NCI-H1092 (cell line): ENCODE measurements at places on chromosomes 5 and 9.

- no peak for DNase-seq
Observed at GRCh38 chr9:119781886-119782285, 412.7 kb upstream of the BRINP1 start.

DNA sequence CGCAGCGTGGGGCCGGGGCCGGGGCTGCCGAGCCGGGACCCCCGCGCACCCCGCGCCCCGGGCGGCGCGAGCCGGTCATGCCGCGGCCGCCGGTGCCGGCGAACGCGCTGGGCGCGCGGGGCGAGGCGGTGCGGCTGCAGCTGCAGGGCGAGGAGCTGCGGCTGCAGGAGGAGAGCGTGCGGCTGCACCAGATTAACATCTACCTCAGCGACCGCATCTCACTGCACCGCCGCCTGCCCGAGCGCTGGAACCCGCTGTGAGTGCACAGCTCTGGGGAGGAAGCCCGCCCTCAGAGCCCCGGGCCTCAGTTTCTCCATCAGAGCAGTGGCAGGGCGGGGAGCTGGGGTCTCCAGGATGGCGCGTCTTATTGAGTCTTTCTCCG, 335 bp downstream of the GALNT12 start:
- no peak for DNase-seq

DNA sequence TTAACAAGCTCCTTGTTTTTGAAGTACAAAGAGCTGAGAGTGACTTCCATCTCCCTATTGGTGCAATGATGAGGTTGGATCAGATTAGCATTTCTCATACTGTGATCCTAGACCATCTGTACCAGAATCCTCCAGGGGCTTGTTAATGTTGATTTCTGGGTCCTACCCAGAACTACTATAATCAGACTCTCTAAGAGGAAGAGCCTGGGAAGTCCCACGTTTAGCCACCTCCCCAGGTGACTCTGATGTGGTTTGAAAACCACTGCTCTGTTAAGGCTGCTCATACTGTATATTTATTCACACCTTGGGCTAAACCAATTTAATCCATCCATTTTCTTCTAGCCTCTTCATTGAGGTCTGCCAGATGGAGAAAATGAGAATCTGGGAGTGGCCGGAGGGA, 49.6 kb upstream of the SMIM32 start:
- DNase-seq = no peak

- DNase-seq = no peak
Observed at GRCh38 chr5:146796144-146796543, 82.4 kb downstream of the PPP2R2B start.

GRCh38 chr9:1939926-1940368, 75.2 kb upstream of the SMARCA2 start:
- DNase-seq = no peak

DNA sequence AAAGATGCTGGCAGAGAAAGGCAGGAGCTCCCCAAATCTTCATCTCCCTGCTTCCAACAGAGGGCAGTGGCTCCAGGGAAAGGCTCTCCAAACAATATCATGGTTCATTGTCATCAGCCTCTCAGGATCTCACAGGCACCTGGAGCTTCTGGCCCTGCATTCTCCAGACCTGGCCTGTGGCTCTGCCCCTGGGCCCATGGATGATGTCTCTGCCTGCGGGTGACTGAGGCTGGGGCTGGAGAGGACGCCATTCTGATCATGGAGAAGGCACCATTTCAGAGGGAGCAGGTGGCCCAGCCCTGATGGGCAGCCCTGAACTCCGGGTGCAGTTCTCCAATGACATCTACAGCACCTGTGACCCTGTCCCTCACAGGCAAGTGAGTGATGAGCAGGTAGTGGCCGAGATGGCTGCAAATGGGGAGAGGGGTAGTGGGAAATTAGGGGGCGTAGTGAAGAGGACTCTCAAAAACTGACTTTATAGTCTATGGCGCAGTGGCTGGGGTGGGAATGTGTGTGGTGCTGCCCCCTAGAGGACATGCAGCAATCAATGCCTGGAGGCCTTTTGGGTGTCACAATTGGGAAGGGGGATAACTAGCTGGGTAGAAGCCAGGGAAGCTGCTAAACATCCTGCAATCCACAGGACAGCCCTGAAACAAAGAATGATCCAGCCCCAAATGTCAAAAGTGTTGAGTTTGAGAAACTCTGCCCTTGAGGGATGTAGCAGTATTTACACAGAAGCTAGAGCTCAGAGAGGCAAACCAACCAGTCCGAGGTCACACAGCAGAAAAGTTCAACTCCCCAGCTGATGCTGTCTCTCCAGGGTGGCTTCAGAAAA, 3.2 kb downstream of the SH3PXD2B start:
- DNase-seq = no peak

GRCh38 chr9:136799854-136800657, 3.9 kb downstream of the CCDC183 start:
- peak; percentile 84 for DNase-seq

DNA sequence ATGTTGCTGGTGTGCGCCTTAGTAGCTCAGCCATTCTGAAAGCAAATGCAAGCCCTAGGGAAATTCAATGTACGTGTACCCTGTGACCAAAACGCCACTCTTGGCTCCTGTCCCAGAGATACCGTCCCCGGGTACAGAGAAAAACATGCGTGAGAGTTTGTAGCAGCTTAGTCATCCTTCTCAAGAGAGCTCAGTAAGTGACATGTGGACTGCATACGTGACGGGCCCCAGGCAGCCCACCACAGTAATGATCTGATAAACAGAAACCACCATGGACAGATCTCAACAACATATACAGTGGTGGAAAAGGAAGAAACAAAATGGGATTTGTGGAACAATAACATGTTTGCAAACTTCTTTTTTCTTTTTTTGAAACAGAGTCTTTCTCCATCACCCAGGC, 45.1 kb downstream of the S1PR3 start:
- DNase-seq = no peak

DNA sequence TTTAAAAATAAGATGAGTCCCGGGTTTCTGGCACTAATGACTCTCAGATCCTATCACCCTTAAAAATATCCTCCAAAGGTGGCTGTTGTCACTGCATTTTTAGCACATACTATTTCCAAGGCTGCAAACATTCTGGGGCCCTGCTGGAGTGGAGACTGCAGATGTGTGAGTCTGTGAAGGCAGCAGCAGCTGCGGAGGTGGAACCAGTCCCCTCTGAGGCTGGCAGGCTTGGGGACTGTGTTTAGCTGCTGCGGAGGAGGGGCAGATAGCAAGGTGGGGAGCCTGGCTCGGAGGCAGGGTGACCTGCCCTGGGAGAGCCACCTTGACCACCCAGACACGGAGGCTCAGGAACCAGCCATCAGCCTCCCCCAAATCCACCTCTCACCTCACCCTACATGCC, 77.0 kb downstream of the C5orf15 start:
- no peak for DNase-seq

DNA sequence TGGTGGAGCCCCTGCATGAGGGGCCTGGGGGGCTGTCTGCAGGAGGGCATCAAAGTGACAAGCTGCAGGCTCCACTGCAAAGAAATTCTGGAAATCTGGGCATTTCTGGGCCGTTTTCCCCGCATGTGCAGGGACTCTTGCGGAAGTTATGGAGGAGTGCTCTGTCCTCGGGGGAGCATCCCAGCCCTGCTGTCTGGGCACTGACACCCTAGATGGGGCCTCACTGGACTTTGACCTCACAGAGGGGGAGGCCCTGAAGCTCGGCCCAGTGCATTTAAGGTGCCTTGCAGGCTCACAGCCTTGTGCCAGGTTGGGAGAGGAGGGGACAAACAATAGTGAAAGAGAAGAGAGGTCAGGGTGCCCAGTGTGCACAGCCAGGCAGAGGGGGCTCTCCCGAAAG, 35.4 kb downstream of the LHX3 start:
- no peak for DNase-seq
